ENCODE measurements at places on chromosomes 5 and 9.

DNA sequence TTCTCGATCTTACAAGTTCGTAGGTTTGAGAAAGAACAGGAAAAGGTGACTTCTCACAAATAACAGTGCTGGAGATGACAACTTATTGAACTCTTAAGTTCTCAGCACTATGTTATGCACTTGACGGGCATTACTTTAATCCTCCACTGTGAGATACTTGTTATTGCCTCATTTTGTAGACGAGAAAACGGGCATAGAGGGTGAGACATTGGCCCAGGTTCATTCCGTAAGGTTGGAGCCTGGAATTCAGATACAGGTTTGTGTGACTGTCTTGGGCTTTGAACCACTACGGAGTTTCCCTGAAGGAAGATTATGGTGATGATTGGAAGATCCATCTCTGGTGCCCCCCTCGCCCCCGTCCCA lies 657 bp downstream of the MAT2B start:
- no peak for DNase-seq

GRCh38 chr5:35246900-35247647 lies 16.8 kb upstream of the PRLR start:
- DNase-seq = no peak

DNA sequence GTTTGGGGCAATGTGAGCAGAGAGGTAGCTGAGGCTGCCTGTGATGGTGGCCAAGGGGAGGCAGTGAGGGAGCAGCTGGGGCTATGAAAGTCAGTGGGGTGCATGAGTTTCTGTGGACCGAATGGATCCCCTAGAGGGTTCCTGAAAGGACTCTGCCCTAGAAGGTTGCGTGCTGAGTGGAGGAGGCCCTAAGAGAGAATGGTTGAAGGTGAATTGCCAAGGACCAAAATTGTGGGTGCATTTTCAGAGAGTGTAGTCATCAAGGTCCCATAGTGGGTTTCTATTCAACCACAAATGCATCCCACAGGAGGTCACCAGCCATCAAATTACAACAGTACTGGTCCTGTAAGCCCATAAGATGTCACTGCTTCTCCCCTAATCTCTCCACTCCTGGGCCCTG lies 298.3 kb downstream of the CDK5RAP2 start:
- no peak for DNase-seq

DNA sequence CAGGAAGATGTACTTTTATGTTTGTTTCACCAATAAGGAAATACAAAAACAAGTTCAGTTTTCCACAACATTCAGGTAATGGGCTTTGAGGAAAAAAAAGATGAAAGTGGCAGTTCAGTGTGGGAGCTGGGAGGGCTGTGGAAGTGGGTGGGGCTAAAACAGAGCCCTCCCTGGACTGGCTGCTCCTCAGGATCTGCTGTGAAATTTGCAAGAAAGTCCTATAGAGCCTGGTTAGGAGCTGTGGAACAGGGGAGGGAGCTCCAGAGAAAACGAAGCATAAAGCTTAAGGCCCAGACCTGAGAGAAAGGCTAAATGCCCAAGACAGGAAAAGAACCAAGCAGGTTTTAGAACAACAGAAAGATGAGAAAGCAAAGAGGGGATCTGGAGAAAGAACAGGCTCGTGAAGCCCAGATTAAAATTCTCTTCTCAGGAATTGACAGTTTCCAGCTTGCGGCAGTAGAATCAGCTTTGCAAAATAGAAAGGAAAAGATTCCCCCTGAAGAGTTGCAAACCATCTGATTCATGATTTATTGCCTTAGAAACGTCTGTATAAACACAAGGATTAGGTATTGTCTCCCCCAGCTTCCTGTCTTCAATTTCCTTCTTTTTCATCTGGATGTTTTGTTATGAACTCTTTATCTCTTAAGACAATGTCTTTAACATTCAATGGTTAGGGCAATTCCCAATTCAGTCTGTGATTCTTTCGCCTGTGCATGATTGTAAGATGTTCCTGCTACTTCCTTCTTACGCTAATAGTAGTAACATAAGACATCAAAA lies 26.3 kb upstream of the CRHBP start:
- no peak for DNase-seq

- DNase-seq = no peak
These were observed 13.0 kb downstream of the GPX3 start for GRCh38 chr5:151033217-151033934.

DNA sequence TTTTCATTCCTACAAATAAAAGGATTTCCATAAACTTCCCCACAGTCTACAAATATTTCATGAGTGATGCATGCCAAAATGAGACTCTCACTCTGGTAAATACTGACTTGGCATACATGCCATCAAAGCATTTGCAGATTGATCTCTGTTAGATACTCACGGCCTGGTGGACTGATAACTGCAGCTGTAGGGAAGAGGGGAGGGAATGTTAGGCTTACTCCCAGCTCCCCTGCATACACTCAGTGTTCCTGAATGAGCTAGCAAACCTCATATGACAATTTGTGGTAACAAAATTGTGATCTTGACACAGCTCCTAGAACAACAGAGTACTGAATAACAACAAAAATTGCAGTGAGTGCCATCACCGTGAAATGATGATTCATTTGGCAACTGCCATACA lies 435.3 kb downstream of the NR2F1-AS1 start:
- no peak for DNase-seq

DNA sequence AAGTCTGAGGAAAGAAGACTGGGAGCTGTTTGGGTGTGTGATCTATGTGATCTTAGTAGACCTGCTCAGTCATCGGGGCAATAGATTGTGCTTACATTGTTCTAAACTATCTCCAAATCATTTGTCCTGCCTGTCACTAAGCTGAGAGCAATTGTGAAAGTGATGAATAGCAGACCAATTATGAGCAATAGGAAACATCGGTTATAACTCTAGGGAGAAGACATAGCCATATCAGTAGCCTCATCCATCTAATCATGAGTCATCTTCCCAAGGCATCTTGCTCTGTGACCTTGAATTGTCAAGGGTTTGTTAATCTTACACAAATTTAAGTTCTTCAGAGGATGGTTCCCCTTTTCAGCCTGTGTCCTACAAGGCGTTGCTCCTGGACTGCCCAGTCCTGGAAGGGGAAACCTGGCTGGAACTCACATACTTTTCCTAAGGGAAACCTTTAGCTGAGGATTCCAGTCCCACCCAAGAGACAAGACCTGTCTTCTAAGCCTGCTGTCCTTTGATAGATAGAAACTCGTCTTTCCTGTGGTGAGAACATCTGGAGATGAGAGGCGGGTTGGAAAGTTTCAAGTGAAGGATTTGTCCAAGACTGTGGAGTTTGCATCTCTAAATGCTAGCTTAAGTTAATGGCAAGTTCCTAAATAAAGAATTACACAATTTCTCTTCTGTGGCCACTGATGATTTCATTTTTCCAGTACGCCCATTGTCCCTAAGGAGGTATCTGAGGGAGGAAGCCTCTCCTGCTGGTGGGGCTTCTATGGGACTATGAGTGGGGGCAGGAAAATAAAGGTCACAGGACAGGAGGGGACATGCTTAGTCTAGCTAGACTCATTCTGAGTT lies 53.9 kb upstream of the TRIM32 start:
- DNase-seq = no peak

GRCh38 chr5:57988813-57989212 lies 471.1 kb downstream of the PLK2 start:
- no peak for DNase-seq

- no peak for DNase-seq
These were observed 21.4 kb upstream of the LTC4S start for GRCh38 chr5:179772351-179772750.

DNA sequence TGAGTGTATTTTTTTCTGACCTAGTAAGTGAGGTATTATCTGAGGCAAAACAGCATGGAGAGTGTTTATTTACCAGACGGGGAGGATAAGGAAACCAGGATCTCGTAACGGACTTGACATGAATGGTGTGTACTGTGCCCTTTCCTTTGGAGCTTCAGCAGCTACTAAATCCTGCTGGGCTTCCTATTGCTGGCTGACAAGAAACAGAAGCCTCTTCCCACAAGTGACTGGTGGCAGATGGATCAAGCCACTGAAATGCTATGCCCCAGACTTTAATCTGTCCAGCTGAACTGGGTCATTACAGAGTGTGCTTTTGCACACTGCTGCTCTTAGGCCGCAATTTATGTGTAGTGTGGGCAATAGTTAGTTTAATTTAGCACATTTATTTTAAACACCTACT lies 162.7 kb upstream of the MRPS30 start:
- no peak for DNase-seq

GRCh38 chr9:124164811-124165210 lies 92.9 kb upstream of the NEK6 start:
- no peak for DNase-seq

DNA sequence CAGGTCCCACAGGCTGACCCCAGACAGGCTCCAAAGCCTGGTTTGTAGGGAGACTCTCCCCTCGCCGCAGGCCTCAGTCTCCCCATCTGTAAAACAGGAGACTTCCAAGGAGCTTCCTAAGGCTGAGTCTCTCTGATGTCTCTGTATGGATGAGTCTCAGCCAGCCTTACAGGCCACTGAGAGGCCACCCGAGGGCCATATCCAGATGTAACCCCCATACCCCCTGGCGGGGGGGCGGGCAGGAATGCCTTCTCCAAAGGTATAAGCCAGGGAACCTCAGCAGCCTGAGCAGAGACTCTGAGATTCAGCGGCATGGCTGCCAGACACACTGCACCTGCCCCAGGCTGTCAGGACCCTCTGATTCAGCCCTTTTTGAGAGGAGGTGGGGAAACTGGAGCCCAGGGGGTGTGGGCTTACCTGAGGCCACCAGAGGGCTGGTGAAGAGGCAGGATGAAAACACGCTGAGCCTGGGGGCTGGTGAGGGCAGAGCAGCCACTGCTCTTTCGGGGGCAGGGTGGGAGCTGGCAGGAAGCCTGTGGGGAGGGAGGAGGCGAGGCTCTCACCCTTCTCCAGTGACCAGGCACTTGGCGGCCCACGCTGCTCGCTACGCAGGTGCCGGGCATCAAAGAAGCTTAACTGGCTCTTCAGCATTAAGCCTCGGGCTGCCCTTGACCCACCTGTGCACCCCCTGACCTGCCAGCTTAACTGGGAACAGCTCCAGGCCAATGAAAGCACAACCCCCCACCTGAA lies 5.5 kb upstream of the SUSD3 start:
- no peak for DNase-seq

GRCh38 chr5:153088538-153088937 lies 401.9 kb upstream of the GRIA1 start:
- DNase-seq = no peak

GRCh38 chr9:5357431-5358105 lies 17.9 kb upstream of the RLN1 start:
- DNase-seq = no peak

DNA sequence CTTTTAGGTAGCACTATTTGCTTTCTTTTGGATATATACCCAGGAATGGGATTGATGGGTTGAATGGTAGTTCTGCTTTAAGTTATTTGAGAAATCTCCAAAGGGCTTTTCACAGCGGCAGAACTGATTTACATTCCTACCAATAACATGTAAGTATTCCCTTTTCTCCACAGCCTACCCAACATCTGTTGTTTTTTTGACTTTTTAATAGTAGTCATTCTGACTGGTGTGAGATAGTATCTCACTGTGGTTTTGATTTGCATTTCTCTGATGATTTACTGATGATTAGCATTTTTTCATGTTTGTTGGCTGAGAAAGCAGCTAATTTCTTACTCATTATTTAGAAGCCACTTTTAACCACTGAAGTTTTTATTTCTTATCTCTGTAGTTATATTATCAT lies 221.1 kb upstream of the ACTBL2 start:
- DNase-seq = no peak

- no peak for DNase-seq
These were observed 822 bp downstream of the DENND4C start for GRCh38 chr9:19231126-19231903.

GRCh38 chr9:130192382-130192999 lies 20.3 kb downstream of the NCS1 start:
- DNase-seq = no peak

- no peak for DNase-seq
These were observed 30.2 kb downstream of the RASGEF1C start for GRCh38 chr5:180178531-180179441.

GRCh38 chr5:178389026-178389729 lies 156.6 kb upstream of the PHYKPL start:
- DNase-seq = no peak

DNA sequence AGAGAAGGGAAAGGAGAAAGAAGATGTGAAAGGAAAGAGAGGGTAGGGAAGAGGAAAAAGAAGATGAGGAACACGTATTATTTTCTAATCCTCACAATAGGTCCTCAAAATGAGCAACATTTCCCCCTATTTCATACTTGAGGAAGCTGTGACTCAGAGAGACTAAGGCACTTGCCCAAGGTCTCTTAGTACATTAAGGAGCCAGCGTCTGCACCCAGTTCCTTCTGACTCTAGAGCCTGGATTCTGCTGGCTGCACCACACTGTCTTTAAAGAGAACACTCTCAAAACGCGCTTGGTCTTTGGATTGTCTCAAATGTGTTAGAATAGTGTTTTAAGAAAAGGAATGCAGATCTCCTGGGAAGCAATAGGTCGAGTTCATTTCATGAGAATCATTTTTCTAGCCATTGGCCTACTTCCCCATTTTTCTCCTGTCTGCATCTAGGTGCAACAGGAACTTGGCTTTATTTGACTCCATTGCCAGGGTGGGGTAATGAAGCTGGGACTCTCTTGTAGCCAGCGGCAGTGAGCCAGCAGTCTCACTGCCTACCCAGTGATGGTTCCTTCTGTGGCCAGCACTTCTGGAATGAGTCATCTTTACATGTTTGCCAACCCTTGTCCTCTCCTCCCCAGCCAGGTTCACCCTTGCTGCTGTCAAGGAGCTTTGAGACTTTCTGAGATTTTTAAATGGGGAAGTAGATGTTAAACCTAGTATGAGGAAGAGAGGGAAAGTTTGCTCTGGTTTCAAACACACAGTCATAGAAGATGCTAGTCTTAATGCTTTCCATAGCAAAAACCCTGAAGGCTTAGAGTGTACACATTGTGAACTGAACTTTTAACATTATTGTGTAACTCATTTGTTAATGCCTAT lies 82.7 kb downstream of the DOCK8 start:
- no peak for DNase-seq

DNA sequence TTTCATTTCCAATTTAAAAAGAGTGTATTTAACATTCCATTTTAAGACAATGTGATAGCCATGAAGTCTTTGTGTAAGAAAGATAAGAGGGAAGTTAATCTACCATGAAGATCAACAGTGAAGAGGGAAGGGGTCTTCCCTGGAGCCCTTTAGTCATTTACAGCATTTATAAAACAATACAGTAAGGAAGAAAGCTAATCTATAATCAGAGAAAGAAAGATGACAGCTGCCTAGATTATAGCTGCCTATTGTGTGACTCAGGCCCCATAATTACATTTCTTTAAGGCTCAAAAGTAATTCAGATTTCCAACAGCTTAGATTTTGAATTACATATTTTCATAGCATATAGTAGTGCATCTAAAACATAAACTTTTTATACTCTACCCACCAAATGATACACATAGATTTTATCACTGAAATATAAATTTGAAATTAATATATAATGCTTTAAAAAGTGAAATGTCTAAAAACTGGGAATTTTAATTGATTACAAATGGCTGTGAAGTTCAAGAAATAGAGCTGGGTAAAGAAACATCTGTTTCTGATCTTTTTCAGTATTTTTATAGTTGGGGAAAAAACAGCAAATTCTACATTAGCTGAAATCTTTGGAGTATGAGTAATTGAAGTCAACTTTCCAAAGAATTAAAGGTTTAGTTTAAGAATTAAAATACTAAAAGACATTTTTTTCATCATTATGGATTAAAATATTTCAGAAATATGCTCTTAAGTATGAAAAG lies 89.6 kb downstream of the RIC1 start:
- no peak for DNase-seq

Measured in stimulated activated CD4-positive, alpha-beta T cell treated with anti-CD3 and anti-CD28 coated beads, Interleukin-1b, Interleukin-23, amount 100 ng/mL, for 1 hour (primary cell).